Peyer's patch (tissue), 4 donors: ENCODE measurements at places on chromosomes 1 and 21.

DNA sequence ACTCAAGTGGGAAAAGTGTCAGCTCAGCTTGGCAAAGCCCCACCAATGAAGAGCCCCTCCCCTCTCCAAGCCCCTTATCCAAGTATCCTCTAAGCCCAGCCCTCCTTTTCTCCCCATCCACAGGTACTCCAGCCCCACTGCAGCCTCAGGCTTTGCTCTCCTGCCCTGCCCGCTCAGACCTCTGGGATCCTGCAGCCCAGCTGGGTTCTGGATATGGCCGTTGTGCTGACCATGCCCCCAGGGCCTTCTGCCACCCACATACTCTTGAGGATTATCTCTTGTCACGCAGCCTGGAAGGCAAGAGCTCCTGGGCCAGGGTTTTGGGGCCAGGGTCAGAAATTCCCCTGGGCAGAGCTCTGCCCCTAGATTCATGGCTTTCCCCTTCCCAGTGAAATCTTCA is 4.7 kb downstream of the SHISA4 start:
- H3K4me1 ChIP-seq = no peaks in the 10 kb centered on the region
- no peaks in the 10 kb centered on the region for H3K36me3 ChIP-seq
- H3K27me3 ChIP-seq = peaks cover 4% of the 10 kb centered on the region

DNA sequence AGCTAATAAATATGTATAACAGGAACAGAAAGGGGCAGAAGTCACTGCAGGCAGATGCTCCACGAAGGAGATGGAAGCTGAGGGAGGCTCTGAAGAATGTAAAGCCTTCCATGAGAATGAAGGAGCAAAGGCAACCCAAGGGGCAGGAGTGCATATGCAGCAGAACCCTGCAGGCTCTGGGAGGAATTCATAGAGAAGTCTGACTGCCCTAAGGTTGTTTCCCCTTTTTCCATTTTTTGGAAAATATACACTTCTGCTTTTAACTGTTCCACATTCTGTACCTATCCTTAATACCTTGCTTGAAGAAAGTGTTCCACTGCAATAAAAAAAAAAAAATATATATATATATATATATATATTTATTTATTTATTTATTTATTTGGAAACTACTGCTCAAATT is 69.6 kb downstream of the CD34 start:
- H3K4me1 ChIP-seq = peaks cover 21% of the 10 kb centered on the region
- no peak overlapping the region for H3K27ac ChIP-seq
- no peak for DNase-seq
- no peaks in the 10 kb centered on the region for H3K27me3 ChIP-seq
- H3K36me3 ChIP-seq = no peaks in the 10 kb centered on the region

GRCh38 chr21:42191696-42192595 is 27.0 kb upstream of the ABCG1 start:
- no peaks in the 10 kb centered on the region for H3K36me3 ChIP-seq
- no peak overlapping the region for H3K27ac ChIP-seq
- H3K27me3 ChIP-seq = no peaks in the 10 kb centered on the region
- DNase-seq = no peak

DNA sequence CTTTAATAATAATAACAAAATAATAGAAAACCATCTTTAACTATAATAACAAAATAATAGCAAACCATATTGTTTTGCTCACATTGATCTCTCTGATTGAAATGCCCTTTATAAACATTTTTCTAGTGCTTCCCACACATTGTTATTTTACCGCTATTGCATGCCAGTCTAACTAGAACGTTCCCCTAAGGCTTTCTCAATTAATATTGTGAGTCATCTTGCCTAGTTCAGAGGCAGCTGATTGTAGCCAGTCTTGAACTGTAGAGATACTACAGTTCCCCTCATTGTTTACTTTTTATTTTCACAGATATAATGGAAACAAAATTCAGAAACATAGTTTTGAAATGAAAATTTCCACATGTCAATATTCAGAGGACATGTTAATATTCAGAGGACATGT is 192.3 kb upstream of the ADGRL4 start:
- H3K36me3 ChIP-seq = no peaks in the 10 kb centered on the region
- H3K27ac ChIP-seq = no peak overlapping the region
- H3K4me3 ChIP-seq = no peak overlapping the region
- no peaks in the 10 kb centered on the region for H3K27me3 ChIP-seq
- DNase-seq = no peak

DNA sequence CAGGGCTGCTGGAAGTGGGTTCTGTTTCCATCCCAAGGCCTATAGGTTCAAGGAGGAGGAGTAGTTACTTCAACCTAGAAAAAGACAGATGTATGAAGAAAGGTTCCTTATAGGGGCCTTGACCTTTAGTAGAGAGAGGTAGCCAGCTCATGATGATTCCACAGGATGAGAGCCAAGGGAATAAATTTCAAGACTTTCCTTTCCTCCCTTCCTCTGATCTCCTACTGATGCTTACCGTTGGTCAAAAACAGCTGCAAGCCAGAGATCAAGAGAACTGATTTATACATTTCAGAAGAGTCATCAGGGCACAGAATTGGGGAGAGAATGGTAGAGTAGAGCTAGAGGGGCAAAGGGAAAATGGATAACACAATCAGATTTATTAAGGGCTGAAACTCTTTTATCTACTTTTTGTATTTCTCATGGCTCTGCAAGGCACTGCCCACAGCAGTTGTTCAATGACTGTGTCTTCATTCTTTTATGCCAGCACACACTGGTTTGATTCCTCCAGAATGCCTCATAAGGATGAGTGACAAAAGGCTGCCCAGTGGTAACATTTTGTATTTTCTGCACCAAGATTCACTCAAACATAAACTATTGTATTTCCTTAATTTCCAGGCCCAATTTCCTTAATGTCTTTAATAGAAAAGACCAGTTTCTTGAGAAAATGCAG is 37.4 kb downstream of the AK5 start:
- no peaks in the 10 kb centered on the region for H3K27me3 ChIP-seq
- no peaks in the 10 kb centered on the region for H3K4me1 ChIP-seq
- no peaks in the 10 kb centered on the region for H3K36me3 ChIP-seq
- DNase-seq = no peak
- H3K4me3 ChIP-seq = no peak overlapping the region
- H3K27ac ChIP-seq = no peak overlapping the region

- no peak overlapping the region for H3K27ac ChIP-seq
- no peaks in the 10 kb centered on the region for H3K36me3 ChIP-seq
- H3K4me1 ChIP-seq = no peaks in the 10 kb centered on the region
- no peaks in the 10 kb centered on the region for H3K27me3 ChIP-seq
- no peak for DNase-seq
These were observed 304.8 kb downstream of the BRINP3 start for GRCh38 chr1:190172651-190173430.

DNA sequence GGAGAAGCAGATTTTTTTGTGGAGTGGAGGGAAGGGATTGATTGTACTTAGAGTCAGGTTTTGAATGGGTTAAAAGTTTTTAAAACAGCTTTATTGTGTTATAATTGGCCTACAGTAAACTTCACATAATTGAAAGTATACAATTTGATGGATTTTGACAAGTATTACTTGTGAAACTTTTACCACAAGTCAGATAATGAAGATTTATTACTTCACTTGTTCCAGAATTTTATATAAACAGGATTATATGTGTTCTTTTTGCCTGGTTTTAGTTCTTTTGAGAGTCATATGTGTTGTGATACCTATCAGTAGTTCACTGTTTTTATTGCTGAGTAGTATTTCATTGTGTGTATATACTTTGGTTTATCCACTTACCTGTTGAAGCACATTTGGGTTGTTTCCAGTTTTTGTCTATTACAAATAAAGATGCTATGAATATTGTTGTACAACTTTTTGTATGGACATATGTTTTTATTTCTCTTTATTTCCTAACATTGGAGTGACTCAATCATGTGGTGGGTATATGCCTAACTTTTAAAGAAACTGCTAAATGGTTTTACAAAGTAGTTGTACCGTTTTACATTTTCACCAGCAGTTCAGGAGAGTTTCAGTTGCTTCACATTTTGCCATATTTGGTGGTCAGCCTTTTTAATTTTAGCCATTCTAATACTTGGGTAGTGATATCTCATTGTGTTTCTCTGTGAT is 71.0 kb downstream of the DYRK1A start:
- no peak for DNase-seq
- no peak overlapping the region for H3K4me3 ChIP-seq
- no peaks in the 10 kb centered on the region for H3K36me3 ChIP-seq
- peaks cover 4% of the 10 kb centered on the region for H3K4me1 ChIP-seq

- H3K27ac ChIP-seq = no peak overlapping the region
- DNase-seq = no peak
- no peaks in the 10 kb centered on the region for H3K27me3 ChIP-seq
- H3K4me1 ChIP-seq = no peaks in the 10 kb centered on the region
- no peak overlapping the region for H3K4me3 ChIP-seq
These were observed 285.3 kb upstream of the VAMP3 start for GRCh38 chr1:7485826-7486225.

DNA sequence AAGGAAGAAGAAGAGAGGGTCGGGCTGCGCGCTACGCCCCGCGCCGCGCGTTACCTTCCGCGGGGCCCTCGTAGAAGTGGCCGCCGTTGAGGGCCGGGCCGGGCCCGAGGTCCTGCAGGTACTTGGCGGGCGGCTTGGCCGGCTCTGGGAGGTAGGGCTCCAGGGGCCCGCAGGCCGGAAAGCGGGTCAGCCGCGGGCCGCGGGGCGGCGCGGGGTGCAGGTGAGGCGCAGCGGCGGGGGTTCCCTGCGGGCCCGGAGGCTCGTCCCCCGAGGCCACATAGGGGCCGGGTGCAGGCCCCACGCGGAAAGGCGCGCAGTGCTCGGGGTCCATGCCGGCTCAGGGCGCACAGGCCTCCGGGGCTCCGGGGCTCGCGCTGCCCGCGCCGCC is 196 bp downstream of the ALX3 start:
- H3K36me3 ChIP-seq = no peaks in the 10 kb centered on the region
- no peaks in the 10 kb centered on the region for H3K27me3 ChIP-seq
- H3K27ac ChIP-seq = no peak overlapping the region
- peaks cover 39% of the 10 kb centered on the region for H3K4me1 ChIP-seq
- H3K4me3 ChIP-seq = peak overlapping the region; percentile 27

GRCh38 chr1:67217417-67217816 is 51.2 kb downstream of the IL23R start:
- H3K27ac ChIP-seq = no peak overlapping the region
- H3K4me1 ChIP-seq = no peaks in the 10 kb centered on the region
- no peak overlapping the region for H3K4me3 ChIP-seq
- no peak for DNase-seq

DNA sequence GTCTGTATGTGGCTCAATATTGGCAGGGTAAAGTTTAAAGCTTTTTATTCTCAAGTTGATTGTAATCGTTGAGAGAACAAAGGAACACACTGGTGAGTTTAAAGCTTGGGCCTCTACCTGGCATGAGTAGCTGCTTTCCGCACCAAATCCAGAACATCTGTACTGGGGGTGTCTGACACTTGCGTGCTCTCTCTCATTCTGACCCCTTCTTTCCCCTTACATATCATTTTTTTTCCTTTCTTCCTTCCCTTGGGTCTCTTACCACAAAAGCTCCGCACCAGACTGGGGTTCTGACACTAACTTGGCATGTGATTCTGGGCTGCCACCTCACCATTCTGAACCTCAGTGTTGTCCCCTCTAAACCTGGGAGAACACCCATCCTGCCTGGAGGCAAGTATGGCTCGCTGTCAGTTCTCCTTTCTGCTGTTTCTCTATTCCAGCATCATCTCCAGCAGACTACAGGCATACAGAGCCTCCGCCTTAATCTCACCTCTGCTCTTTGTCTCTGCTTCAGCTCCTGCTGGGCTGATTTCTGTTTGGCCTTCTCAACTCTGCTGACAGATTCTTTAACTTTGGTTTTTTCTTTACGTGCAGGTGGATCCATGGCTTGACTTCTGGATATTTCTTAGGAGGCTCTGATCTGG is 859 bp upstream of the ERMAP start:
- H3K27ac ChIP-seq = peak overlapping the region; percentile 95
- H3K4me3 ChIP-seq = peak overlapping the region; percentile 70
- no peaks in the 10 kb centered on the region for H3K27me3 ChIP-seq
- H3K4me1 ChIP-seq = no peaks in the 10 kb centered on the region
- no peaks in the 10 kb centered on the region for H3K36me3 ChIP-seq
- DNase-seq = no peak
